Activated CD8-positive, alpha-beta memory T cell treated with anti-CD3 and anti-CD28 coated beads, Interleukin-2, amount 50 U/mL, for 4 hours (primary cell): ENCODE measurements at places on chromosomes 13 and 19.
A peak's percentile ranks its signal among the peaks of the same experiment; 100 is the strongest.

GRCh38 chr19:45779231-45780145, 2.8 kb downstream of the DMPK start:
- peak; percentile 77 for DNase-seq

DNA sequence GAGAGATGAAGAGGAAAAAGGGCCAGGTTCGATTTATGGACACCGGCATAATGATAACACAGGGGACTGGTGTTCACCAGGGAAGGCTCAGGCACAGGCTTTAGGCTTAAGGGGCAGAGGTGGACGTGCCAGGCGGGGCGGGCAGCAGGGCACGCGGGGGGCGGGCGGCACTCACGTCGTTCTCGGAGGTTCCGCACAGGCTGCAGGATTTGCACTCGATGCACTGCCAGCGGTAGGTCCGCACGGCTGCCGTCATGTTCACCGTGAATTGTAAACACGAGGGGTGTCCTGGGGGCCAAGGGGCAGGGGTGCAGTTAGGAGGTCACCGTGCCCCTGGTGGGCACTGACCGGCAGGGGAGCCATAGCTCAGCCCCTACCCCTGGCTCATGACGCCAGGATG, 10.6 kb downstream of the DPF1 start:
- no peak for DNase-seq

- no peak for DNase-seq
Measured at GRCh38 chr13:112131713-112132113, 64.8 kb downstream of the SOX1 start.

- no peak for DNase-seq
Measured at GRCh38 chr19:7560255-7560654, 24.7 kb downstream of the PNPLA6 start.

GRCh38 chr19:5790559-5791520, at the start of gene DUS3L:
Gene DUS3L, minus strand, starts transcription at chr19:5791163. Its CDS starts 22 bp downstream, at chr19:5791141.
- DNase-seq: peak; percentile 93

DNA sequence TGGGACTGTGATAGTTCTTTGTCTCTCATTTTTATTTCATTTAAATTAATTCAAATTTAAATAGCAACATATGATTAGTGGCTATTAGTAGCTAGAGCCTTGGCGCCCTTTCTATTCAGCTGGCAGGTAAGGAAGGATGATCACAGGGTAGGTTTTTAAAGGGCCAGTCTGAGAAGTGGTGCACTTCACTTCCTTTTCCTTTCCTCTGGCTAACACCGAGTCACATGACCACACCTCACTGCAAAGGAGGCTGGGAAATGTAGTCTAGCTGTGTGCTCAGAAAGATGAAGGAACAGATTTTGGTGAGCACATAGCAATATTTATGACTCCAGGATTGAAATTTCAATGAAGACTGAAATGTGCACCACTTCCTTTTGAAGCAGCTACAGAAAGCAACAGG, 128.7 kb downstream of the TSHZ3 start:
- no peak for DNase-seq

DNA sequence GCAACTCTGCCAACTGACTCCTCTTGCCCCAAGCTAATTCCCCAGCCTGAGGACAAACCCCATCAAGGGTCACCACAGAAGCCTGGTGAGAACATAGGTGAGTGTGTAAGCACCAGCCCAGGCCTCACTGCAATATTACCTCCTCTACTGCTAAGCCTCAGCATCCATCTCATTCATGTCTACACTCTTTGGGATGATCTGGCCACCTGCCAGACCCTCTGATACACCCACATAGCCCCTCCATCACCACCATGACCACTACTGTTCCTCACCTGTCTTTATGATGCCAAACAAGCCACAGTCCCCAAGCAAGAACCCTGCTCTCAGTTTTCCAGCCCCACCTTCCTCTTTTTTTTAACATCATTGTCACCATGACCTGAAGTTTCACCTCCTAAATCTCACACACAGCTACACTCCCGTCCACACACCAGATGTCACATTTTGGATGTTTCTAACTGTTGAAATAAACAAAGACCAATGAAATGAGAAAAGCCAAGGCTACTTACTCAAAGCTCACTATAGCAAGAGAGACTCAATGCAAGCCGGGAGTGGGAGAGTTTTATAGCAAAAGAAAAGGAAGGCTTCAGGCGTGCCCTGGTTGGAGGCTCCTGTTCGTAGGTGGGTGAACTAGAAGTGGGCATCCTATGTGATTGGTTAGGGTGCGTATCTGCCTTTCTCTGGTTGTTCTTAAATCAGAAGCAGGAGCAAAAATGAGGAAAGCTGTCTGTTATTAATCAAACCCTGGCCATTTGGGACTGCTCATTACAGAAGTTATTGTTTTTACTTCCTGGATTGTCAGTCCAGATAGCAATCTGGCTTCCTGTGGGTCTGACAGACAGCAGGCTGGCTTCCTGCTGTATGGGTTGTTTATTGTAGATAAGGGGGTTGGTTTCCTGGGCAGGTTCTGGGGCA, 2.0 kb downstream of the ZNF792 start:
- DNase-seq: no peak

DNA sequence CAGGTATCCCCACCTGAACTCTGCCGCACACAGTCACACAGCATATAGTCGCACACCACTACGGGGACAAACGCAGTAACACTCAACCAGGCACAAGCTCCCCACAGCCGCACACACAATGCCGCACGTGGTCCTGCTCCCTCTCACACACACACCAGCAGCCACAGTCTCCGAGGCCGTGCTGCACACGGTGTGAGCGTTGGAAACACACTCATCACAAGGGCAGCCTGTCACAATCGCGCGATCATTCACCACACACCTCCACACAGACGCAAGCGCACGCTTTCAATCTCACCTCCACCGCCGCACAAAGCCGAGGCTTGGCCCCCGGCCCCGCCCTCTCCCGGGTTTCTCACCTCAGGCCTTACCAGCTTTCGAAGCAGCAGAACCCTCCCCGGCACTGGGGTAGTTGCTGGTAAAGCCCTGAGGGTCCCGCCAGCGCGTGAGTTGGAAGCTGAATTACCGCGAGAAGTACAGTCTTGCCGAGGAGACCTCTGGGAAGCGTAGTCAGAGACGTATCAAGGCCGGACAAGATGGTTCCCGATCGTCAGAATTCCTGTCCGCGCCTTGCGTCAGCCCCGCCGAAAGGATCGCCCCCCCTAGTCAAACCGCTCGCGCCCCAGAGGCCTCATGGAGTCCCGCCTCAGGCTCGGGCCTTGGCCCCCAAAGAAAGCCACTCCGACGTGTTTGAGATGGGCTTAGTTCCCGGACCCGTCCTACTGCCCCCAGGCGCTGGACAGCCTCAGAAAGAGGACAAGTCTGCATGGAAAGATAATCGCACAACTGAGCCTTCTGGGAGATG, at the start of gene ZNF566:
ZNF566 (minus strand) TSS at position 444 of the 802 bp plus-strand sequence. CDS start 13,004 bp downstream, outside the sequence.
- DNase-seq: peak; percentile 90

GRCh38 chr13:40056898-40057619, 401.6 kb downstream of the COG6 start:
- no peak for DNase-seq

DNA sequence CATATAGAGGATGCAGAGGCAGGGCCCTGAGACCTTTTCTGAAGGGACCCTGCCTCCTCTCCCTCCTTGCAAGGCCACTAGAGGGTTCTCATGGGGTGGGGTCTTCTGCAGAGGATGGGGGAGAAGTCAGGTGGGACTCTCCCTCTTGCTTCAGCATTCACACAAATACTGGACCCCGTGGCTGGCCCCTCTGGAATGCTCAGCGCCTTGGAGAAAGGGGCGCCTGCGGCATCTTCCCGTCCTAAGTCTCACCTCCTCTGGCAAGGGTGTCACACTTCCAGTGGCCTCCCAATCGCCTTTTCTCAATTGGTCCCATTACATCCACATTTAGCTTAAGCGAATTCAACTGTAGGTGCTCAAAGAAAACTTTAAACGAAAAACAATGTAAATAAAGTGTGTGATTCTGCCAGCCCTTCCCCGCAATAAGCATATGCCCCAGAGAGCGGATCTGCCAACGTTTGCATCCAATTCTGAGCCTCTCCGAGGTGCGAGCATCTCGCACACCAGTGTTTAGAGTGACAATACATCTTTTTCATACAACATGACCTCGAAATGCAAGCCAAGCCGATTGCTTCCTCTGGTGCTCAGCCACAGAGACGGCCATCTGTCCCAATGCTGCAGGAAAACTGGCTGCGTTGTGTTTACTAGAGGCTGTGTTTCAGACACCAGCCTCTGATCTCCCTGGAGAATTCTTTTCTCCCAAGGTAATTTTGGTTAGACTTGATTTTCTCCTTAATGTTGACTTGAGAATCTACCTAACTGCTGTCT, 69.1 kb upstream of the WASF3 start:
- no peak for DNase-seq

GRCh38 chr13:85461621-85462020, 337.6 kb downstream of the SLITRK6 start:
- DNase-seq: no peak

DNA sequence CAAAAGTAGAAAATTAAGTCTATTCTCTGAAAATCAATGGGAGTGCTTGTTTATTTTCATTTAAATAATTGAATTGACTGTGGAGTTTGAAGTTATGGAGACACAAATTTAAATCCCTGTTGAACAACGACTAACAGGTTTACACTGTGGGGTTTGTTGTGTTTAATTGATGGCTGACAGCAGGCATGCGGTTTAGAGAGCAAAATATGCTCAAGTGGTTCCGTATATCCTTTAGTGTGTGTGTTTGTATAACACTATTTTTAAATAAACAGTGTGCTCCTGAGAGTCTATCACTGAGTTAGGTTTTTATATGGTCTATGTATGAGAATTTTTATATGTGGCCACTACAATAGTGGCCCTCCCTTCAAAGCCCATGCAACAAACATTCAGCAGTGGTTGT, 332.0 kb downstream of the GPC6 start:
- no peak for DNase-seq

DNA sequence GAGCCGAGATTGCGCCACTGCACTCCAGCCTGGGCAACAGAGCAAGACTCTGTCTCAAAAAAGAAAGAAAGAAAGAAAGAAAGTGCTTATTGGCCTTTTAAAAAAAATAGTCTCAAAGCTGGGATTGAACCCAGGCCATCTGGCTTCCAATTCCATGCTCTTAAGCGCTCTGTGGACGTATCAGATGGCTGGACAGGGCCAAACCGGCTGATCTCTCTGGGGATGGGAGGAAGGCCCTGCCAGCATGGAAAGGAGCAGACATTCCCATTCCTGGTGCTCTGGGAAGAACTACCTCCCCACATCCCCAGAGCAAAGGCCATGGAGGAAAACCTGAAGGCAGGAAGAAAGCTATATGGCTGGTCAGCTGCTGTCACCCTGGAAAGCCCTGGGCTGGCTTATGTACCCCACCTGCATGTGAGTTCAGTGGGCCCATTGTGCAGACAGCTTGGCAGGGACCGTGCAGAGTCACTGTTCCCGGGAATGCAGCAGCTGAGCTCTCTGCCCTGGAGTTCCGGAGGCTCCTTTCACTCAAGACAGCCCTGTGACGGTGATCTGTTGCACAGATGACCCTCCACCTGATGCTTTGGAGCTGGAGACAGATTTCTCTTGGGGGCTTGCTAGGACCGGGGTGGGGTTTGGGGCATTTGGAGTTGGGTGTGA, 84.3 kb downstream of the SIPA1L3 start:
- no peak for DNase-seq

DNA sequence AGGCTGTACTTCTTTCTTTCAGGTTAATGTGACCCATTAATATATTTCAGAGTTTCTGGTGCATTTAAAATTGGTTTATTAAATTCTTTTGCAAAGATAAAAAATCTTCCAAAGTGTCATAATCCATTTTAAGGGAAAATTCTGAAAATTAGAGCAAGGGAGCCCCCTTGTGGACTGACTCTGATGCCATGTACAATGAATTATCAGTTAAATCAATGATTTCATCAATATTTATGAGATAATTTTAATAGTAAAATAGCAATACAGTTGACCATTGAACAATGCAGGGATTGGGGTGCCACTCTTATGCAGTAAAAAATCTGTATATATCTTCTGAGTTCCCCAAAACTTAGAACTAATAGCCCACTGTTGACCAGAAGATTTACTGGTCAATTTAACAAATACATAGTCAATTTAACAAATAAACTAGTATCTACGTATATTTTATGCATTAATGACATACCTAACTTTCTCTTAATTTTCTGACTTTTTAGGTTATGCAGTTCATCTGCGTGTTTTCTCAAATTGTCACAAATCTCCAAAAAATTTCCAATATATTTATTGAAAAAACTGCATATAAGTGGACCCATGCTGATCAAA, 479.1 kb upstream of the MIR17HG start:
- no peak for DNase-seq

GRCh38 chr13:89468081-89468480, 1796.9 kb downstream of the SLITRK5 start:
- DNase-seq: no peak

DNA sequence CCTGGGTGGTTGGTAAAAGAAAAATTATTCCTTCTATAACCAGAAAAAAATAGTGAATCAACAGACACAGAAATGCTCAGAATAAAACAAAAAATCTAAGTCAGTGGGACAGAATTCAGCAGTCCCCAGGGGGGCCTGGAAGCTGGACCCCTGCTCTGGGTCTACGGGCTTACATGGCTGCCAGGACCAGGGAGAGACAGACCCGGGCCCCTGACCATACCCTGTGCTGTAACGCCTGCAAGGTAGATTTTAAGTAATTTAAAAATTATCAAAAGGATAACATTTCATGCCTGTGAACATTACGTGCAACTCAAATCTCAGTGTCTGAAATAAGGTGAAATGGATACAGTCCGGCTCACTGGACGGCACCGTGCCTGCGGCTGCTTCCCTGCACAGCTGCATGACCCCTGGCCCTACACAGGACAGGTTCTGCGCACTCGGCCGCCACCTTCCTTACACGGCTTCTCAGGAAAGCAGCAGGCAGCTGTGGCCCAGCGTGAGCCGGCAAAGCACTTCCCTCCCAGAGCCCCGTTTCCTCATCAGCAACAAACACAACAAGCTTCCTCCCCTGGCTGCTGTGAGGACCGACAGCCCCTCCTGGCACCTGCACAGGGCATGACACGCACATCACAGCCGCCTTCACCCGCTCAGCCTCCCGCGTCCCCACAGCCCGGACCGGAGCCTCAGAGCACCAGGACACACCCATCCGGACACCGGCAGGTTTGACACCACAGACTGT, 22.2 kb downstream of the RASA3 start:
- DNase-seq: peak; percentile 66

DNA sequence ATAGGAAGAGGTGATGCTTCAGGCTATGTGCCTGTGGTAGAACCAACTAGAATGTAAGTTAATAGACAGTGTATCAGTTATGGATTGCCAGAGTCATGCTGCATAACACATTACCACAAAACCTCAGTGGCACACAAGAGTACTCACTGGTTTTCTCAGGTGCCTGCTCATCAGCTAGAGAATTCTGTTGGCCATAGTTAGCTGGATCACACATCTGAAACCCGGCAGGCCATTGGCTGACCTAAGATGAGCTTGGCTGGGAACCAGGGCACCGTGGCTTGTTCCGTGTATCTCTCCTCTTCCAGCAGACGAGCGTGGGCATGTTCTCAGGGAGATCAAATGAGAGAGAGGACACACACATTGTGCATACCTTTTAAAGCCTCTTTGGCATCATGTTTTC, 76.7 kb downstream of the TEX26 start:
- DNase-seq: no peak

GRCh38 chr13:75347925-75348324, 134.0 kb downstream of the TBC1D4 start:
- DNase-seq: no peak
